ENCODE measurements at places on chromosomes 11 and 22. TPM values are rescaled to one million over a fixed set of nuclear protein-coding genes. Genes with fewer than 3 reads are reported as not detected.

GRCh38 chr22:43500792-43501785 is 89.3 kb downstream of the MPPED1 start:
- no peaks in the 10 kb centered on the region for H3K27me3 ChIP-seq
- no peak overlapping the region for H3K4me3 ChIP-seq
- H3K36me3 ChIP-seq, result no peaks in the 10 kb centered on the region
- no peaks in the 10 kb centered on the region for H3K4me1 ChIP-seq

The OR8D1 gene
- not detected for total RNA-seq

GRCh38 chr22:39656495-39657490 is 86.2 kb downstream of the CACNA1I start:
- H3K27ac ChIP-seq, result no peak overlapping the region
- H3K27me3 ChIP-seq, result no peaks in the 10 kb centered on the region
- no peak overlapping the region for H3K4me3 ChIP-seq
- H3K36me3 ChIP-seq, result no peaks in the 10 kb centered on the region
- no peaks in the 10 kb centered on the region for H3K4me1 ChIP-seq

DNA sequence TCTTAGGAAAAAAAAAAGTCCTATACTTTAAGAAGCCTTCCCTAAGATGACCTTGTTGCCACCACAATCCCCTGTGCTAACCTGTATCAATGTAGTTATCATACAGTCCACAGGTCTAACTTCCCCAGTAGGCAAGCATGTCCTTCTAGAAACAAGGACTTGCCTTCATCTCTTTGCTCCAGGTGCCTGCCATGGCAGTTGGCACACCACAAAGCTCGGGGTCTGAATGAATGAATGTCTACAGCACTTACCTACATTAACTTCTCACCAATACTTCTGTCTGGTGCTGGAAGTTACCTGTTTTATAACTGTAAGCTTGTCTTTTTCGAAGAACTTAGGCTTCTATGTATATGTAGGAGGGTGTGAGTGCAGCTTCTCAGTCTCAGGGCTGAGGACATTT is 23.4 kb downstream of the CLPB start:
- no peak for DNase-seq
- H3K27ac ChIP-seq, result no peak overlapping the region
- H3K27me3 ChIP-seq, result no peaks in the 10 kb centered on the region
- no peaks in the 10 kb centered on the region for H3K4me1 ChIP-seq
- no peaks in the 10 kb centered on the region for H3K36me3 ChIP-seq

Measured in Panc1 (cell line).